Posterior vena cava (tissue), 2 donors: ENCODE measurements at places on chromosomes 2 and 18.

- DNase-seq: no peak
Observed at GRCh38 chr2:10347562-10347948, 44.9 kb downstream of the HPCAL1 start.

- no peak for DNase-seq
Observed at GRCh38 chr2:159982842-159983785, 79.3 kb downstream of the PLA2R1 start.

DNA sequence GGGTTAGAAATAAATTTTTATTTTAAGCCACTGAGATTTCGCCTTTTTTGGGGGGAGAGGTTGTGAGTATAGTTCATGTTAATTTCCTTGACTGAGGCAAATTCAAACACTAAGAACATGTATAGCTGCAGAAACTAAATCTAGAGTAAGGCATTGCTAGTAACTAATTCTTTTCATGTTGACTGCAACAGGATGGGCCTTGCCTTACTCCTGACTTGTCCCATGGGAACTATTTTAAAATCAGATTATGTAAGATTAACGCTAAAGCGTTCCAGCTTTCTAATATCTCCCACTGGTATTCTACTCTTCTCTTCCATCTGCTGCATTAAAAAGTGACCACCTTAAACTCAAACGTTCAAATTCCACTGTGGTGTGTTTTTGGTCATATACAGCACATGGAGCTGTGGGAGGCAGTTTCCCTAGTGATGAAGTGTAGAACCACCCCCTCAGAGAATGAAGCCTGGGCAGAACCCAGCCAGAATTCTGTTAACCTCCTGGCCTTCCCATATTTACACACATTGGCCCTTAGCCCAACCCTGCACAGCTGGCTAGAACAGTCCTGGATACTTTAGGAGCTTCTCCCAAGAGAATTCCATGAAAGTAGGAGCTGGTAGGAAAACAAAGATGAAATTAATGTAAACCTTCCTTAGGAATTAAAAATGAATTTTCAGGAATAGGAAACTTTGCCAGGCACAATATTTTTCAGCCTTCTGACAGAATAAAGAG is 687.8 kb downstream of the SLC4A3 start:
- DNase-seq: no peak

- peak; percentile 83 for DNase-seq
Observed at GRCh38 chr2:133886735-133887675, 318.7 kb upstream of the NCKAP5 start.

- no peak for DNase-seq
Observed at GRCh38 chr2:237932731-237933131, 34.1 kb upstream of the UBE2F start.
